Fibroblast of the aortic adventitia (primary cell): ENCODE measurements at places on chromosomes 5 and 9. TPM values are rescaled to one million over a fixed set of nuclear protein-coding genes. Genes with fewer than 3 reads are reported as not detected.

The HAVCR1 gene
- not detected in 2 replicates for total RNA-seq

The CD74 gene
- 0.41 and 1.1 TPM in 2 replicates for total RNA-seq

The IER5L gene
- total RNA-seq: 28.0 and 42.0 TPM in 2 replicates

The GPR150 gene
- total RNA-seq: 0.27 and 0.98 TPM in 2 replicates

The PTGES gene
- total RNA-seq: 6.9 and 30.9 TPM in 2 replicates

The ZBED3 gene
- 0.90 and 23.0 TPM in 2 replicates for total RNA-seq

The EPB41L4A gene
- total RNA-seq: 0.54 and 2.4 TPM in 2 replicates

The OTULINL gene
- 0.33 and 1.6 TPM in 2 replicates for total RNA-seq

The CATSPER3 gene
- total RNA-seq: 0.09 TPM in 1 of 2 replicates, not detected in the other

The BHMT2 gene
- total RNA-seq: 5.0 and 6.8 TPM in 2 replicates

The TMEM215 gene
- total RNA-seq: not detected in 2 replicates

The PCA3 gene
- not detected in 2 replicates for total RNA-seq

The TRIM14 gene
- total RNA-seq: 0.81 and 2.0 TPM in 2 replicates

The GHR gene
- total RNA-seq: 4.3 and 6.0 TPM in 2 replicates

The PPP3R2 gene
- not detected in 2 replicates for total RNA-seq

The CLIC3 gene
- total RNA-seq: 4.3 and 5.2 TPM in 2 replicates

The SAXO1 gene
- total RNA-seq: 0.08 and 0.18 TPM in 2 replicates

The BTNL3 gene
- not detected in 2 replicates for total RNA-seq
